HFFc6 (cell line): ENCODE measurements at places on chromosomes 16 and 17.

- no peak for DNase-seq
These were observed 8.0 kb downstream of the PIGQ start for GRCh38 chr16:577796-578195.

GRCh38 chr17:35742496-35742895, 10.5 kb downstream of the GAS2L2 start:
- no peak for DNase-seq

- no peak for DNase-seq
These were observed 42.1 kb upstream of the METRNL start for GRCh38 chr17:83037084-83037873.

GRCh38 chr16:84022644-84023043, 20.0 kb downstream of the SLC38A8 start:
- no peak for DNase-seq

- no peak for DNase-seq
These were observed 630.2 kb downstream of the WWOX start for GRCh38 chr16:78729687-78730086.

- DNase-seq: no peak
These were observed 222.9 kb downstream of the CDH8 start for GRCh38 chr16:61813339-61813738.

- no peak for DNase-seq
These were observed 3.6 kb downstream of the TAOK2 start for GRCh38 chr16:29977063-29977825.

- DNase-seq: no peak
These were observed 239 bp downstream of the PIEZO1 start for GRCh38 chr16:88784856-88785105.

- no peak for DNase-seq
These were observed 124.0 kb downstream of the RGS9 start for GRCh38 chr17:65261152-65261551.

GRCh38 chr17:16991349-16992009, 19.6 kb upstream of the TNFRSF13B start:
- DNase-seq: peak; percentile 53

- DNase-seq: no peak
These were observed 70.7 kb downstream of the CMIP start for GRCh38 chr16:81515281-81515680.

- DNase-seq: no peak
These were observed 55.9 kb upstream of the SIAH1 start for GRCh38 chr16:48441106-48441505.

GRCh38 chr16:11792410-11793241, 4.4 kb downstream of the ZC3H7A start:
- no peak for DNase-seq

- no peak for DNase-seq
These were observed 2.4 kb upstream of the CDH8 start for GRCh38 chr16:62038646-62039045.

- DNase-seq: no peak
These were observed 13.2 kb downstream of the TOM1L2 start for GRCh38 chr17:17958982-17959381.

GRCh38 chr17:44084131-44084538, 13.6 kb downstream of the G6PC3 start:
- no peak for DNase-seq

DNA sequence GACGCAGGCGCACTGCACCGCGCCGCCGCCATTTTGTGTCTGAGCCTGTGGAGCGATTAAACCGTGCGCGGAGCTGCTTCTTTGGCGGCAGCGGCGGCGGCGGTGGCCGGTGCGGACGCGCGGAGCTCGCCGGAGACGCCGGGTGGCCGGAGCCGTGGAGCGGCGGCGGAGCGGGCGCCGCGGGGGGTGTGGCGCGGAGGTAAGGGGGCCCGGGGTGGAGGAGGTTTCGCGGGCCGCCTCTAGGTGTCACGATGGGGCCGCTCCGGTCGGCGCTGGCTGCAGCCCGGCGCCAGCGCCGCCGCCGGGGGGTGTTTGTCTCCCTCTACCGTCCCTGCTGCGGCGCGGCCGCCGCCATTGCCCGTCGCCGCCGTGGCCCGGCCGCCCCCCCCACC, at the start of gene CTCF:
Gene CTCF, plus strand, starts transcription at position 1 of the 392 bp plus-strand sequence. CDS start 48,307 bp downstream, outside the sequence.
- peak; percentile 72 for DNase-seq

DNA sequence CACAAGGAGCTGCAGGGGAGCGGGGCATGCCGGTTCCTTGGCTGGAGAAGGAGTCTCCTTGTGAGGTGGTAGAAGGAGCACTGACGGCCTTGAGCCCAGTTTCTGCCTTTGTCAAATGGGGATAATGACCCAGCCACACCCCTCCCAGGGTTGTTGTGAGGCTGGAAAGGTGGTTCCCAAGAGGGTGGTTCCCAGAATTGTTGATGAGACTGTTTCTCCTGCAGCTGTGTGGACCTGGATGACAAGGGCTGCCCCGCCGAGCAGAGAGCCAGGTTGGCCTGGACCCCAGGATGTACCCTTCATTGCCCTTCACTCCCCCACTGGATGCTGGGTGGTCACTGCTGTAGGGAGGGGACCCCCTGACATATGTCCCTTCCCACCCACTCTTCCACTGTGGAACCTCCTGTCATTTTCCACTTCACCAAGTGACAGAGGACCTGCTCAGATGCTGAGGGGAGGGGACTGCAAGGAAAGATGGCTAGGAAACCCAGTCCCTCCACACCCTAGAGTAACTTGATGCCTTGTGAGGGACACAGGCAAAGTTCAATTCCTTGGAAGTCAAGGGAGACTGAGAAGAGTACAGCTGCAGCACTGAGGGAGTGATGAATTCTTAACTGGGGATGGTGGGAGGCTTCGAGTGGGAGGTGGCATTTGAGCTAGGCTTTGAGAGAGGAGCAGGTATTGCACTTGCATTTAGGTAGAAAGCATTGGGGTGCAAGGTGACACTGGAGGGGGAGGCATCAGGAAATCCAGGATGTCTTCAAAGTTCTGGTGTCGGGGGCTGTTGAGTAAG, 10.6 kb downstream of the MIEN1 start:
- DNase-seq: no peak

GRCh38 chr17:34626121-34626681, 46.8 kb downstream of the TMEM132E start:
- DNase-seq: no peak

DNA sequence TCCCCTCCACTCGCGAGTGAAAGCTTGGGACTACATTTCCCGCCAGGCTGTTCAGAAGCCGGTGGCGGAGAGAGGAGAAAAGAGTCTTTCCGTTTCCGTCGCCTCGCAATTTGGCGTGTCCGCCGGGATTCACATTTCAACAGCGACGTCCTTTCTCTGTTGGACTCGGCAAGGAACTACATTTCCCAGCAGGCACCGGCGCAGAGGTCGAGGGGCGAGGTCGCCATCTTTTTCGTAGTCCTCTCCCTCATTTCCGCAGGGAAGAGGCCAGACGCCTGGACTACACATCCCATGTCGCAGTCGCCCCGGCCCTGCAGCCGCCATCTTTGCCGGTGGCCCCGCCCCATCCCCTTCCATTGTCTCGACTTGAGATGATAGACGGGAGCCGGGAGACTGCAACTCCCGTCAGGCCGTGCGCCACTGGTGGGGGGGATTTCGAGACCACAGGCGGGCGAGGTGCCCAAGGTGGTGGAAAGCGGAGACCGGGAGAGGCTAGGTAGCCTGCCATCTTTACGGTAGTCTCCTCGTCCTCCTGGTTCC, 882 bp upstream of the FBXL19 start:
- DNase-seq: peak; percentile 100

GRCh38 chr16:84228256-84228838, 11.5 kb downstream of the KCNG4 start:
- peak; percentile 87 for DNase-seq

DNA sequence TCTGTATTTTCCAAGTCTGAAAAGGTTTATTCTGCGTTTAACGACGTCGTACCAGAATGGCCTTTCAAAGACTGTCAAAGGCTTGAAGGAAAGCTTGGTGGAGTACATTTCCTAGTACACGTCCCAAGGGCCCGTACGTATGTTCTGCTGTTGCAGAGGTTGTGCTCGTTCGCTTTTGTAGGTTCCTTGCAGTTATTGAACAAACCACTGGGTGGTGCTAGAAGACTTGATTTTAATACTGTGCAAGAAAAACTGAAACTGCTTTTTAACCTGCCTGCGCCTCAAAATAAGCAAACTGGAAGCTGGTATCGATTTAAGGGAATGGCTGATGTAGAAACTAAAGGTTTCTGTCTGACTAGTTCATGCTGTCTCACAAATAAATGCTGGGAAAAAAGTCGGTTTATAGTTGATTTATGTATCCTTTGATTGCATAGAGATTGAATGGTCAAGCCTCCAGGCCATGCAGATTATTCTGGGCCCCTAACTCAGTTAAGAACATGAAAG, 54.6 kb downstream of the USP10 start:
- peak; percentile 86 for DNase-seq

GRCh38 chr17:20922128-20922670, 120.6 kb downstream of the USP22 start:
- DNase-seq: peak; percentile 33

GRCh38 chr16:29315916-29316517, 90.5 kb downstream of the NPIPB11 start:
- DNase-seq: no peak

DNA sequence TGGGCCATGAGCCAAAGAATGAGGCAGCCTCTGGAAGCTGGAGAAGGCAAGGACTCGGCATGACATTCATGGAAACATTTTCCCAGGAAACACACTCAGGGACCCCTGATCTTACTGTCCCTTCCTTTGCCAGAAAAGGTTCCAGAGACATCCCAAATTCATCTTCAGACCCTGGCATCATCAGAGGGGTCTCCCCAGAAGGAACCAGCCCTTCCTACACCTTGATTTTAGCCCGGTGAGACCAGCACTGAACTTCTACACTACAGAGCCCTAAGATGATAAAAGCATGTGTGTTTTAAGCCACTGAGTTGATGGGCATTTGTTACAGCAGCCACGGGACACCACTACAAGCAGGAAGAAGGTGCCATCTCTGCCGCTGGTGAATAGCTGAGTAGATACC, 262.3 kb downstream of the C16orf95 start:
- DNase-seq: no peak
